ENCODE measurements at places on chromosomes 2 and 18.

DNA sequence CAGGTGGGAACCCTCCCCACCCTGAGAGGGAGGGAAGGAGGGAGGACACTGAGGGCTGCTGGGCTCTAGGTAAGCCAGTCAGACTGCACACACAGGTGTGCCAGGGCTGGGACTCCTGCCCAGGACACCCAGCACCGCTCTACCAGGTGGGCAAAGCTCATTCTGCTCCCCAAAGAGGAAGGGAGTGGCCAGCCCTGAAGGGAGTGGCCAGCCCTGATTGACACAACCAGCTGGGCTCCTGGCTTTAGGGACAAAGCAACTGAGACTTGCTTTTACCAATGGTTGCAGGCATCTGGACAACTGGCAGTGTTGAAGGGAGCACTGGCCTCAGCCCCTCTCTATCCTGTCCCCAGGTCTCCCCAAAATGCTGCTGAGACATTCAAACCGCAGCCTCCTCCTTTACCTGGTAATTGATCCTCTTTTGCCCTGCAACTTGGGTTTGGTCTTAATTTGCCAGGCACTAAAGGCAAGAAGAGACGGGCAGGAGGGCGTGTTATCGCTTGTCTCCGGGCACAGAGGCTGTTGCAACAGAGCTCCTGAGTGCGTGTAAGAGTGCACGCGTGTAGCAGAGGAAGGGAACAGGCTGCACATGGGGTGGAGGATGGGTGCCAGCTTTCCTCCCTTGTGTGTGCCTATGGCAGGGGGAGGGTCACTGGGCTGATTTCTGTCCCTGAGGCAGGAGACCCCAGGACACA lies 14.5 kb upstream of the FOSL2 start:
- no peak for DNase-seq

- no peak for DNase-seq
Measured at GRCh38 chr18:12518832-12519531, 111.3 kb downstream of the PRELID3A start.

GRCh38 chr2:96568094-96568493 lies 31.5 kb downstream of the ARID5A start:
- DNase-seq, result no peak

DNA sequence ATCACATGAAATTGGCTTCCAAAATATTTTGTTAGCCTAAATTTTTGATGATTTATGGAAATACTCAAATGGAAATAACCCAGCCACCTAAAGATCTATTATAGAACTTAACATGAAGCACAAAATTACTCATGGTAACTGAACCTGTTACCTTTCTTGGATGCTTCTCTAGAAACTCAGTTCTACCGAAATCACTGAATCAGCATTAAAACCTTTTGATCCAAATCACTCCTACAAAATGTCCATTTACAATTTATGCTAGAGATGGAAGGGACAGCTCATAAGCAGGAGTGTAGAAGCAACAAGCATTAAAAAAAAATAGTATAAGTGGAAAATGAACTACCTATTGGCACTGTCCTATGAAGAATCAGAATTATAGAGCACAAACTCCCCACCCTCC lies 2.1 kb downstream of the PRPF40A start:
- no peak for DNase-seq

DNA sequence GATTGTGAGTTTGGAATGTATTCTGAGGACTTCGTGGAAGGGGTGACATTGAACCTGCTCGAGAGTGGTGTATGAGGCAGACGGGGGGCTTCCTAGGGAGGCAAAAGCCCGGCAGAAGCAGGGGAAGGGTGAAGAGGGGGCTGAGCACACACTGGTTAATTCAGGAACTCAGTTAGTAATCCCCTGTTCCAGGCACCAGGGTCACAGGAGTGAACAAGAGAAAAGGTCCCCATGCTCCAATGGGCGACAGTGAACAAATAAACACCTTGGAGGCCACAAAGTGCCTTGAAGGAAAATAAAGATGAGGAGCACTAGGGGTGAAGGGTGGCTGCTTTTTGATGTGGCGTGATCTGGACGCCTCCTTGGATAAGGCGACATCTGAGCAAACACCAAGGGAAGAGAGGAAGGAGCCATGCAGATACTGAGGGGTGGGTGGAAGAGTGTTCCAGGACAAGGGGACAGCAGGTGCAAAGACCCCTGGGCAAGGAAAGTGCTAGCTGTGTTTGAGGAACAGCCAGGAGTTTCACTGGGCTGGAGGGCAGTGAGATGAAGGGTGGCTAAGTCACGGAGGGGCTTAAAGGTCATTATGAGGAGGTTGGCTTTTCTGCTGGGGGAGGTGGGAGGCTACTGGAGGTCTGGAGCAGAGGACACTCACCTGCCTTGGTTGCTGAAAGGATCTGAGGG lies 26.7 kb upstream of the ASB18 start:
- DNase-seq, result no peak

- peak; percentile 86 for DNase-seq
Measured at GRCh38 chr18:54717673-54718407, 110.4 kb upstream of the RAB27B start.

GRCh38 chr2:147607379-147607778 lies 237.4 kb upstream of the ACVR2A start:
- no peak for DNase-seq

DNA sequence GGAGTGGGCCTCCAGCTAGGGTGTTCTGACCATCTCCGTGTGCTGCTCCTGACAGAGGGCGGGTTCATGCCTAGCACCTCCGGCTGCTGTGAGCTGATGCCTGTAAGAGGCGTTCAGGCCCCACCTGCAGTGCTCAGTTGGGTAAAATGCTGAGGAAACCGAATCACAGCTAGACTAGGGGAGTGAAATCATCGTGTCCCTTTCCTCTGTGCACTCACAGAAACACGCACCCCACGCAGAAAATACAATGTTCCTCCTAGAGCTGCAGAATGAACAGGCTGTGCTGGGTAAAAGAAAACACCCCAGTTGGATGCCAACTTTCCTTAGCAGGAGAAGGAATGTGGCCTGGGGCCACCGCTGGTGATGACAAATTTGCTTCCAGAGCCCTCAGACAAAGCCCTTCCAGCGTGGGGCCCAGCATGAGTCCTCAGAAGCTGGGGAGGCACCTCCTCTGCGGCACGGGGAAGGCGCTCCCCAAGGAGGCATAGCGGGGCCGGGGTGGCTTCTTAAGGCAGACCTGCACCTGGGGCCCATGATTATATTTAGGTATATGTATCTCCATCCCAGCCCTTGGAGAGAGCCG lies 16.3 kb upstream of the ARHGEF4 start:
- DNase-seq, result no peak

GRCh38 chr2:65867446-65867845 lies 435.0 kb upstream of the SPRED2 start:
- no peak for DNase-seq

GRCh38 chr2:86238354-86238753 lies 39.1 kb downstream of the MRPL35 start:
- DNase-seq, result peak; percentile 59

DNA sequence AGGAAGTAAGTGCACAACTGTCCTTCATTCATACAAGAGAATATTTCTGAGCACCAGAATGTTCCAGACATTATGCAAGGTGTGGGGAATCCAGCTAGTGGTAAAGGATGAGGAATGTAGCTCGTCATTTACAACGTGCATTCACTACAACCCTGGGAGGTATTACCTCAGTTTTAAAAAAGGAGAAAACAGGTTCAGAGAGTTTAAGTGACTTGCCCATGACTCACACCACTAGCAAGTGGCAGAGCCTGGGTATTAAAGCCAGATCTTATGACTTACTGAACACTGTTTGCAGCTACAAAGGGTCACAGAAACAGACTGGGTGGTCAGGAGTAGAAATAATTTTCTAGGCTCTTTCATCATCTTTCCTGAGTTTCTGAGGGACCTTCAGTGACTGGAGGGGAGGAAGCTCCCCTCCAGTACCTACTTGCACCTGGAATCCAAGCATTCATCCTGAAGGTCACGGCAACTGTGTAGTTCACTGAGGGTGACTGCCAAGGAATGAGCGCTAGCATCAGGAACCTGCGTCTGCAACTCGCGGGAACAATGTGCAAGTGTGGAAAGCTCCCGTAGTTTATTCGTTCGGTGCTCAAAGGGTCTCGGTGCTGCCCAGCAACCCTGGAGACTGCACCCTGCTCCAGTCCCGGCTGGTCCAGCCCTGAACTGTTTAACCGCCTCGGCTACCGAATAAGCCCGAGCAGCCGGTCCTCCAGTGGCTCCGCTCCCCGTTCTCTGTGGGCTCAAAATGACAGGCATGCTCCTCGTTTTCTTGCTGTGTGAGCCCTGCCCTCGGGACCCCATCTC lies 647 bp downstream of the CCDC121 start:
- peak; percentile 29 for DNase-seq

GRCh38 chr2:1173528-1173927 lies 222.9 kb downstream of the SNTG2 start:
- no peak for DNase-seq

DNA sequence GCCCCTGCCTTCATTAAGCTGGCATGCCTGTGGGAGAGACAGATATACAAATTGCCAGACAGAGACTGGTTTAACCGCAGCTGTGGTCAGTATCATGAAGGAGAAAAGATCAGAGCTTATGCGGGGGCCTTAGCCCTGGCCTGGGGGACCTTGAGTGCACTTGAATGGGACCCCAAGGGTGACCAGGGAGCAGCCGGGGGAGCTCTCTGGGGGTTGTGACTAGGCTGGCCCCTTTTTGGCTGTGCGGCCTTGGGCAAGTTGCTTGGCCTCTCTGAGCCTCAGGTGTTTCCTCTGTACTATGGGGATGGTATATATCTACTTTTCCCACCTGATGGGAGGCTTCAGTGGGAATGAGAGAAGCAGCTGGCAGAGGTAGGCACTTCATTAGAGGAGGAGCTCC lies 35.7 kb downstream of the INHBB start:
- no peak for DNase-seq

DNA sequence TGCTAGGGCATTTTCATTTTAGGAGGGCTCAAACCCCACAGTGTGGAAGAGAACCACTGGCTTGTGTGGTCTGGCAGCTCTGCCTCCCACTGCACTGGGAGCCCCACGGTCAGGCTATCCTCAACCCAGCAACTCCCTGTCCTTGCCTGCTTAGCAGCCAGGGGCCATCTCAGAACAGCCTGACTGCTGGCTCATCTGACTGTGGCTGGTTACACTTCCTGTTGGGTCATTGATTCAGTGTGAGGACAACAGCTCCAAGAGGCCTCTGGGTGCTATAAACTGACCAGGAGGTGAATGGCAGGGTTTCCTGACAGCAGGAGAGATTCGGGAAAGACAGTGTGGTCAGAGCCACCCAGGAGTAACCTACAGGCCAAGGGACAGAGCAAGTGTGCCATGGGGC lies 40.1 kb downstream of the AMER3 start:
- DNase-seq, result no peak

GRCh38 chr2:129803032-129803431 lies 176.4 kb upstream of the RAB6C start:
- DNase-seq, result no peak

- DNase-seq, result no peak
Measured at GRCh38 chr18:6058941-6059340, 163.6 kb upstream of the TMEM200C start.

GRCh38 chr2:46458763-46459500 lies 20.4 kb upstream of the TMEM247 start:
- no peak for DNase-seq

GRCh38 chr2:237636578-237636977 lies 9.2 kb downstream of the LRRFIP1 start:
- no peak for DNase-seq

- no peak for DNase-seq
Measured at GRCh38 chr18:5673616-5674015, 129.8 kb upstream of the EPB41L3 start.

GRCh38 chr2:204550751-204551511 lies 5.7 kb downstream of the PARD3B start:
- DNase-seq, result no peak

DNA sequence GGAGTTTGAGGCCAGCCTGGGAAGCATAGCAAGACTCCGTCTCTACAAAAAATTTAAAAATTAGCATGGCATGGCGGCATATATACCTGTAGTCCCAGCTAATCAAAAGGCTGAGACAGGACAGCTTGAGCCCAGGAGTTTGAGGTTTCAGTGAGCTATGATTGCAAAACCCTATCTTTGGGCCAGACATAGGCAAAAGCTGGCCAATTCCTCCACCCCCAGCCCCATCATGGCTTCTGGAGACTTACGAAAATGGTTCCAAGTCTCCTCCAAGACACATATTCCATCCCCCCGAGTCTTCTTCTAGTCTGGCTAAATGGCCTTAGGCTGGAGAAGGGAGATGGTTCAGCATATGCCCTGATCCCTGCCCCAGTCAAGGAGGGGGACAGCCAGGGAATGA lies 172.8 kb upstream of the HAAO start:
- no peak for DNase-seq

- no peak for DNase-seq
Measured at GRCh38 chr2:5690286-5690685, 1.9 kb upstream of the SOX11 start.

DNA sequence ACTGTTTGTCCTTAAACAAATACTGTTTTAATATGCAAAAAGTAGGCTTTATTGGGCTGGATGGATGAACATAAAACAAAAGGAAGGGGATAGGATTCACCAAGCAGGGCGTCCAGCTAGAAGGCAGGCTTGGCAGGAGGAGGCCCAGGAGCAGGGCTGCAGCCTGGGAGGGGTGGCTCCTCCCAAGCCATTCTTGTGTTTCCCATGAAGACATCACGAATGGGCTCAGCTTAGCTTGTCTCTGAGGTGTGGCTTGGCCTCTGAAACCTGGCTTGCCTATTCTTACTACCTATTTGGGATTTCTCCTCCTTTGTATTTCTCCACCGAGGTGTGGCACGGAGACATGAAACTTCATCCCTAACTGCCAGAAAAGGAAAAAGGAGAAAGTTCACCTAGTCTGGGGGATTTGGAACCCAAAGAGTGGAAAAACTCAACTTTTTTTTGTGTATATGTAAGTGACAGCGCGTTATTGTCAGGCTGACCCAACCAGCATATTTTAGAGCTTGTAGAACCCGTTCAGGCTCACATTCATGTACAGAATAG lies 481.9 kb upstream of the SPRED2 start:
- DNase-seq, result no peak

GRCh38 chr2:237348281-237348865 lies 65.6 kb downstream of the COL6A3 start:
- no peak for DNase-seq

DNA sequence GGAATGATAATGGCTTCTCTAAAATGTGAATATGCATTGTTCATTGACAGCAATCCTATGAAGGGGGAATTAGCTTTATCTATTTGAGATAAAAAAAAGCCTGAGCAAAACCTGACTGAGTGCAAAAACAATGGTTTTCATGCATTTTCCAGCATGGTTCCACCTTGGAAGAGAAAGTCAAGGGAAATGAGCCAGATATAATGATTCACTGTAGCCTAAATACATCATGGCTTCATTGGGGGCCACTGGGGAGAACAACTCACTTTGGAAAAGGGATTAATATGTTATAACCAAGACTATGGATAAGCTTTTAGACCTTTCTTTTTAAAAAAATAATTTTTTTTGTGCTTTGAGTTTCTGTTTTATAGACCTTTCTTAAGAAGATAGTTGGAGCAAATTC lies 679.7 kb downstream of the NYAP2 start:
- no peak for DNase-seq

- no peak for DNase-seq
Measured at GRCh38 chr18:29041976-29042375, 865.0 kb upstream of the CDH2 start.

- DNase-seq, result no peak
Measured at GRCh38 chr18:45806226-45806625, 19.2 kb upstream of the SIGLEC15 start.

- no peak for DNase-seq
Measured at GRCh38 chr2:184154438-184154837, 443.9 kb upstream of the ZNF804A start.

GRCh38 chr2:147177071-147177857 lies 667.6 kb upstream of the ACVR2A start:
- peak; percentile 9 for DNase-seq

Measured in activated CD4-positive, alpha-beta T cell treated with anti-CD3 and anti-CD28 coated beads, Interleukin-2, amount 50 U/mL, for 16 hours (primary cell).